ENCODE measurements at places on chromosomes 3 and 15. TPM values are rescaled to one million over a fixed set of nuclear protein-coding genes. Genes with fewer than 3 reads are reported as not detected.

GPR87 gene
- total RNA-seq, result not detected

RFC4 gene
- 24.2 TPM for total RNA-seq

DNA sequence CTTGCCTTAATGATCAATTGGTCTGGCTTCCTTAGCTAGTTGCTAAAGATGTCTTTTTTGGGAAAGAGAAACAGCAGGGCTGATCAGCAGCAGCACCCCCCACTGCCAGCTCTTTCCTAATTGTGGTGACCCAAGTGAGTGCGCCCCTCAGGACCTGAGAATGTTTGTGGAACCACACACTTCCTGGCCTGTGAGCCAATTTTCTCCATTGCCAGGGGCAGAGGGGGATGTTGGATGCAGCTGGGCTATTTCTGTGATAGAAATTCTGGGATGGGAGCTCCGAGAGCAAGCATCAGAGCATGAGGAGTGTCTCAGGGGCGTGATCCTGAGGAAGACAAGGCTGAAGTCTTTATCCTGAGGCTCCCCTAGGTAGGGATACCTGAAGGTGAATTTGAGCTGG, 66.6 kb downstream of the CLDN11 start:
- H3K36me3 ChIP-seq, result peaks cover 3% of the 10 kb centered on the region
- DNase-seq, result no peak
- H3K4me1 ChIP-seq, result peaks cover 5% of the 10 kb centered on the region
- no peaks in the 10 kb centered on the region for H3K27me3 ChIP-seq

DNA sequence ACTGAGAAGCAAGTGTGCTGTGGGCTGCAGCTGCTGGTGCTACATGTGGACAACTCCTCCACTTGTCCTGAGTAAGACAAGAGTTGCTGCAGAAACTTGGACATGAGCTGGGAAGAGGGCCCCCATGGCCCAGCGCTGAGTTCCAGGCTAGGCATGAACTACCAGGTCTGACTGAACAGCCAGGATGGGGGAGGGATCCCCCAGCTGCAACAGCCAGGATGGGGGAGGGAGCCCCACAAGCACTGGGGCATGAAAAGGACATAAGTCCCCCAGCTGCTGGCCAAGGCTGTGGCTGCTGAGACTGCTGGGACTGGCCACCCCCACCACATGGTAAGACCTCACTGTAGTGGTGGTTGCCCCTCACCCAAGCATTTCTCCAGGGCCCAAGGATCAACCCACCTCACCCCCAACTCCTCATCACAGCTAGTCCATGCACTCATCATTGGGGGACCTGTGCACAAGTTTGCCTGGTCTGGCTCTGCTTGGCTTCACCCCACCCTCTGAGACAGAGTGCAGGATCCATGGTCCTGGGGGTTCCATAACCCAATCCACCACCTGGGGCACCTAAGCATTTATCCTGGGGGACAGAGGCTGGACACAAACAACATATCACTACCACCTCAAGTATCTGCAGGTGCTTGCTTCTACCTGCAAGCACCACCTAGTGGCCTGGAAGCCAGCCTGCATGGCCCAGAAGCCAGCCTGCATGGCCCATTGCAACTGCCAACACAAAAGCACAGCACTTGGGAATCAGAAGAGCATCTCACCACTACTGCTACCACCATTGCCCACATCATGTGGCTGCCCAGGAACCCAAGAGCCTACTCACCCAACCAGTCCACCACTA, 84.5 kb upstream of the STT3B start:
- peaks cover 7% of the 10 kb centered on the region for H3K36me3 ChIP-seq
- no peak overlapping the region for H3K27ac ChIP-seq
- peaks cover 4% of the 10 kb centered on the region for H3K27me3 ChIP-seq
- no peak overlapping the region for H3K4me3 ChIP-seq

- H3K27me3 ChIP-seq, result no peaks in the 10 kb centered on the region
- H3K27ac ChIP-seq, result no peak overlapping the region
- DNase-seq, result no peak
- no peaks in the 10 kb centered on the region for H3K36me3 ChIP-seq
These were observed 71.0 kb downstream of the PCOLCE2 start for GRCh38 chr3:142817897-142818296.

GRCh38 chr3:151107701-151108100, 22.2 kb downstream of the MED12L start:
- no peaks in the 10 kb centered on the region for H3K27me3 ChIP-seq
- peaks cover 3% of the 10 kb centered on the region for H3K4me1 ChIP-seq
- H3K27ac ChIP-seq, result no peak overlapping the region
- no peaks in the 10 kb centered on the region for H3K36me3 ChIP-seq

All from chondrocyte (in vitro differentiated cells).